T-helper 1 cell (primary cell): ENCODE measurements at places on chromosomes 1 and 21.

DNA sequence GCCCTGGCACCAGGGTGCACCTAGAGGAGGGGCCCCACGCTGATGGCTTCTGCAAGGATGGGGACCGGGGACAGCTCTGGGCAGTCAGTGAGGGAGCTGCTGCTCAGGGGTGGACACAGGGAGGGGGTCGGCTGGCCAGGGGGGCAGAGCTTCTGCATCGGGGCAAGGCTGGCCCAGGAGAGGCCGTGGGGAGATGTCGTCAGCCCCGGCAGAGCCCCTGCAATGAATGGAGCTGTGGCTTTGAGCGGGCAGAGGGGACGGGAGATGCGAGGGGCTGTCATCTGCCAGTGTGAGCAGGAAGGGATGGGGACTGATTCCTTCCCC lies 31.8 kb downstream of the SLX9 start:
- DNase-seq = no peak

DNA sequence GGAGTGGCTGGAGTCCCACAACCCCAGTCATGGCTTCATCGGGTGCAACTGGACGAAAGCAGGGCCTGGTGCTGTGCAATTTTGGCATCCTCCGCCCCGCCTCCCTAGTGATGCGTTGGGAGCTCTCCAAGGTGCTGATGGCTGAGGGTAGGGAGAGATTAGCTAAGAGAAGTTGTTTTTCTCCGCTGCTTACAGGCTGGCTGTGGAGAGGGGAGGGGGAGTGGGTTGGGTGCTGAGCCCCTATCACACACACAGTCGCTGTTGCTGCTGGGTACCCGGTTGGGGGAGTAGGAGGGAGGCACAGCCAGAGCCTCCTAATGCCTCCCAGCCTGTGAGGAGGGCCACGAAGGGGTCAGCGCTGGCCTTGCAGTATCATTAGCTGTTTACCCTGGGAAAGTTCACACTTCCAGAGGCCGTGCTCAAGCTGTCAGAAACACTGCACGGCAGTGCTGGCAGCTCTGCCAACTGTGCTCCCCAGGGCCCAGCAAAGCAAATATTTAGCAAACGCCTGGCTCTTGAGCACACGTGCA lies 110.0 kb downstream of the GRIK3 start:
- peak; percentile 25 for DNase-seq

DNA sequence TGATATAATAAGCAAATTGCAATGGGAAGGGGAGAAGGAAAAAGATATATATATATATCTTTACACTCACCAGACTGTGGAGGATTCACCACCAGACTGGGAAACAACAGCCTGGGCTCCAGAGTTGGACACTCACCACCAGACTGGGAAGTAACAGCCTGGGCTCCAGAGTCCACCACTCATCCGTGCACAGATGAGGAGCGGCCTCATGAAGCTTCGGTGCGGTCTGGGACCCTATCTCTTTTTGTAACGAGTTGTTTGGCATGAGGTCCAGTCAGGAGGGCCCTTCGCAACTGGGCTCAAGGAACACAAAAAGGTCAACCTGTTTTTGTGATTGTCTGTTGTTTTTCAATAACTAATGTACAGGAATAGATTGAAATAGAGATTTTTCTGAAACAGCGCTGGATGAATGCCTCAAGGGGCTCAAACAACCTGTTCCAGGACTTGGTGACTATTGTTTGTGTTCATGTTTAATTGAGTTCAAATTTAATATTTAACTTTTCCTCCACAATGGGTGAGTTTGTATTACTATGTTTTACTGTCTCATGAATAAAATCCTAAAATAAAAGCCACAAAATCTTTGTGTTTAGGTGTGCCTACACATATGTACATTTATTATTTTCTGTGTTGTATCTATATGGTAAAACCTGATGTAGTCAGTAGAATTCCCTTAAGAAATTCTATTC lies 40.1 kb downstream of the S100A10 start:
- no peak for DNase-seq

GRCh38 chr1:116078699-116079223 lies 32.4 kb upstream of the MAB21L3 start:
- no peak for DNase-seq

DNA sequence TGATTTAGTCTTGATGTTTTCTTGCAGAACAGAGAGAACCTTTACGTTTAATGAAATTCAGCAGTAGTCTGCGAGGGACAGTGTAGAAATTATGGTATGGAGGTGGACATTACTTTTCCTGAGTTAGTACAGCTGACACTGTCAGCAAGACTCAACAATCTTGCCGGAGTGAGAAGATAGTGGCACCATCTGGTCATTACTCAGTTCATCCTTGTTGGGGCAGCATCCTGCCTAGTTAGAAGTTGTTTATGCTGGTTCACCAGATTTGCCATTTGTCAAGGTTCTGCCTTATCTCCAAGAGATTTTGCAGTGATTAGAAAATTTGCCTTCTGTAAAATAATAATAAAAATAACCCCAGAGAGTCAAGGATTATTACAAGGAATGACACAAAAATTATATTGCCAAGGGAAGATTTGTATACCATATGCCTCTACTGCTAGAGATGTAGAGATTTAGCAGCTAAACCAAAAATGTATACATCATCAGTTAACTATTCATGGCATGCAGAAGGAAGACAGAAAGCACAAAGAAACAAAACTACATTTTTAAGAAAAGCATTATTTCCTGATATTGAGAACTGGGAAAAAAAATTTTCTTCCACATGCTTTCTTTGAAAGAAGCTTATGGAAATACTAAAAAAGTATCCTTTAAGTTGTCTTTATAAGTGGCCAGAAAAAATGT lies 1967.4 kb downstream of the NCAM2 start:
- DNase-seq = no peak

GRCh38 chr1:146036241-146036964 lies 14.9 kb upstream of the HJV start:
- DNase-seq = no peak

- DNase-seq = peak; percentile 5
These were observed 76.5 kb upstream of the BTG3 start for GRCh38 chr21:17688912-17689874.

DNA sequence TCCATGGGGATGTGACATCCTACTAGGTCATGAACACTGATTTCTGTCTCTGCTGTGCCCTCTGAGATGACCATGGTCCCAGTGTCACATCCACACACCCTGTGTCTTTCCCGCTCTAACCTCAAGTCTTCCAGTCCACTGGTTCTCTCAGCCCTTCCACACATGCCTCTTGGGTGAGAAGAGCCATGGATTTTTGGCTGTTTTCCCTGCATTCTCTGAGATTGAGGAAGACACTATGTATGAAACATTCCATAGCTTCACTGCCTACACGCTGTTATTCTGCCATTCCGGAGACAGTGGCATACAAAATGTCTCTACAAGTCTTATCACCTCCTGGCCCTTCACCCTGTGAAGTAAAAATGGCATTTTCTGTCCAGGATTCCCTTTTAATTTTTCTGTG lies 247.3 kb downstream of the BACH1 start:
- DNase-seq = no peak

- no peak for DNase-seq
These were observed 784 bp upstream of the KCND3 start for GRCh38 chr1:111990026-111990877.

DNA sequence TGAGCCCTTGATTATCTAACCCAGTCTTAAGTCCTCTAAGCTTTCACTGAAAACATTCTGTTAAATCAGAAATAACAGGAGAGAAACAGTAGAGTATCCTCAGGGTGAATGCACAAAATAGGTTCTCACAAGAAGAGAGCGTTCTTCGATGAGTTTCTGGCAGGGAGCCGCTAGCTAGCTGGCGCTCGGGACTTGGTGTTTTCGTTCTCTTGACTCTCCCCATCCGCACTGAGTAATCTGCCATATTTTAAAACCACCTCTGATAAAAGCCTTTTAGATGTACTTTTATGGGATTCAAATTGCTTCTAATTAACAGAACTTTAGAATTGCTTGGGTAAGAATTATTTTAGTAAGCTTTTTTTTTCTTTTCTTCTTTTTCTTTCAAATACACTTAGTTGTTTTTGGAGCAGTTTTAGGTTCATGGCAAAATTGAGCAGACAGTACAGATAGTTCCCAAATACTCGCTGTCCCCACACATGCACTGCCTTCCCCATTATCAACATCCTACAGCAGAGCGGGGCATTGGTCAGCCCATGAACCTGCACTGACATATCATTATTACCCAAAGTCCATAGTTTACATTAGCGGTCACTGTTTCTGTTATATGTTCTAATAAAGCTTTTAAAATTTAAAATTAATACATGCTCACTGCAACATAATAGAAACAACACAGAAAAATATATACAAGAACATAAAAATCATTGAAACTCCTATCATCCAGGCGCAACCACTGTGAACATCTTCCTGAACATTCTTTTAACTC lies 35.4 kb downstream of the PRDM2 start:
- DNase-seq = no peak

- DNase-seq = no peak
These were observed 8.9 kb upstream of the ZRANB2 start for GRCh38 chr1:71089536-71090270.

GRCh38 chr1:11875094-11875493 lies 16.3 kb upstream of the NPPB start:
- DNase-seq = no peak

- DNase-seq = no peak
These were observed 61.6 kb downstream of the EDEM3 start for GRCh38 chr1:184693011-184693410.

- DNase-seq = no peak
These were observed 187.1 kb upstream of the LMO4 start for GRCh38 chr1:87141556-87141955.

GRCh38 chr1:246295968-246296367 lies 211.1 kb downstream of the SMYD3 start:
- DNase-seq = no peak

GRCh38 chr1:46582972-46583371 lies 21.1 kb downstream of the MKNK1 start:
- no peak for DNase-seq

- no peak for DNase-seq
These were observed 18.4 kb downstream of the YIPF1 start for GRCh38 chr1:53871221-53871620.

- DNase-seq = no peak
These were observed 847.8 kb downstream of the MRPL39 start for GRCh38 chr21:24759348-24760075.

DNA sequence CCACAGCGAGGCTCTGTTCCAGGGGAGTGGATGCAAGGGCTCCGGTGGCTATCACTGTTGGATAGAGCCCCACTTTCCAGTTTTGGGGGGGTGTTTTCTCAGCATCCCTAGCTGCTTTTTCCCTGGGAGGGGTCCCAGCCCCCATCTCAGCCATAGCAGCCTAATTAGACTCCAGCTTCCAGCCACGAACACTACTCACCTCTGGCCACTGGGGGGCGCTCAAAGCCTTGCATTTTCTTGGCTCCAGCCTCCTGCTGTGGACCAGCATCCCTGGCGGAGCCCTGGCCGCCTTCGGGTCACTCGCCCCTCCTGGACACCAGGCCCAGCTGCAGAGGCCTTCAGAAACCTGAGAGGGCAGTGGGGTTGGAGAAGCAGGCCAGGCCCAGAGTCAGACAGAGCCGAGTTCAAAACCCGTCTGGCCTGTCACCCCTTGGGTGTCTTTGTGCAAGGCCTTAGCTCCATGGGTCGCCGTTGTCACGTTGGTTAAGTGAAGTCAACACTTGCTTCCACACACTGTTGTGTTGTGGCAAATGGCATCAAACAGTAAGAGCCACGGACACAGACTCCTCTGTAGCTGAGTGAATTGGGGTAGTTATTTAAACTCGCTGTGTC lies 93.5 kb upstream of the ACTL8 start:
- DNase-seq = peak; percentile 41

- DNase-seq = no peak
These were observed 176.5 kb upstream of the FAM78B start for GRCh38 chr1:166343276-166343675.

DNA sequence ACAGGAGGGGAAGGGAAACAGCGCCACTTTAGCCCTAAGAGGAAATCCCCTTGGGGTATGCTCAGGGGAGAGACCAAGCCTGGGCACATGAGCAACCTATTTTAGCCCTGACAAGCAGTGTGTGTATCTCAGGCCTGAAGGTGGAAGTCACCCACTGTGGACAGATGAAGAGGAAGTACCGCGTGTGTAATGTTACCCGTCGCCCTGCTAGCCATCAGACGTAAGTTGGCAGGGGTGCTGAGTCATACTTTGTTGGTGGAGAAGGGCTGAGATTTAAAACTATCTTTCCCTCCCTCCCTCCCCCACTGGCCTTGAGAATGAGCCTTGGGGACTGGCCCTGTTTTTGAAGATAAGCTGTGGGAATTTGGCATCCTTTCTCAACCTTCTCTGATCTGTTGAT lies 11.2 kb downstream of the AGO1 start:
- no peak for DNase-seq

GRCh38 chr1:205144751-205145150 lies 23.0 kb upstream of the RBBP5 start:
- DNase-seq = no peak

GRCh38 chr1:213761845-213762407 lies 225.8 kb upstream of the PROX1 start:
- no peak for DNase-seq

DNA sequence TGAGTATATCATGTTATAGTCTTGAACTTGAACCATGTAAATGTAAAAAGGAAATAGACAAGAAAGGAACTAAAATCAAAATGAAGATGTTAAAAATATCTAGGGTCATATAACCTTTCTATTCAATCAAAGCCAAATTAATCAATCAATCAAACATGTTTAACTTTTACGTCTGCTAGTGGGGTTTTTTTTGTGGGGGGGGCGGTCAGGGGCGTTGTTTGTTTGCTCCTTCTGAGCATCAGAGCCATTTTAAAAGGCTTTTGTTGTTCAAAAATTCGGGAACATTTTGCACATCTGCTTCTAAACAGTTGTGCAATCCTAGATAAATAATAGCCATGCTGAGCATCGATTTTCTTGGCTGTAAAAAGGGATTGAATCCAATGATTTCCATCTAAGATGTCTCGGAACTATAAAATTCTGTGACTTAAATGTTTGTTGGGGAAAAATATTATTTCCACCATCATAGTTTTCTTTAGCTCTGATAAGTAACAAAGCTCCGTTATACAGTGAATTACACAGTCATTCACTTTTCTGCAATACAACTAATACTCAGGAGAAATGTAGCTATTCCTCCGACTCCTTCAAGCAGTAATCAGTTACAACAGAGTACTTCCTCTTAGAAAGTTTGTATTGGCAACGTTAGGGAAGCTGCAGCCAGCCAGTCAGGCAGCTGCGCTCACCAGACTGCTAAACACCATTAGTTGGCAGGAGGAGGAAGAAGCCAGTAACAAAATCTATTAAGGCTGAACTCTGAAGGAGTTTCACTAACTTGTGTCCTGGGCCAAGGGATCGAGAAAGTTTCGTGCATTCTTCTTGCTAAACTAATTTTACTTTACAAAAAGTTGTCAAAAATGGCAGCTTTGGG lies 2.2 kb downstream of the SPATA6 start:
- DNase-seq = no peak

DNA sequence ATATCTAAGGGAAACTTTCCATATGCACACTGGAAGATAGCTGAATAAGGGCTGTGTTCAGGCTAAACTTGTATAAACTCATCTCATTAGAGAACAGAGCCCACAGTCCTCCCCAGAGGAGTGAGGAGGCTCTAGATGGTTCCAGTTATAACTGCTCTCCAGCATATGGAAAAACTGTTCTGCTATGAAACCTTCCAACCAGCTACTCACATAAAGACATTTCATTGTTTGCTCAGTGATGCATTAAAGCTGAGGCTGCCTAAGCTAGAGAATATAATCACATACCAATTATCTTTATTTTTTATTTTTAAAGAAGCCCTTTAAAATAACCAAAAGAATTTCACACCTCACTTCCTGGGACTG lies 13.3 kb downstream of the AHCYL1 start:
- DNase-seq = no peak

- no peak for DNase-seq
These were observed 84.9 kb upstream of the CD1D start for GRCh38 chr1:158095737-158096335.

GRCh38 chr1:63864224-63864641 lies 90.4 kb downstream of the ROR1 start:
- no peak for DNase-seq
